EH (cell line): ENCODE measurements at places on chromosomes 5 and 9.

DNA sequence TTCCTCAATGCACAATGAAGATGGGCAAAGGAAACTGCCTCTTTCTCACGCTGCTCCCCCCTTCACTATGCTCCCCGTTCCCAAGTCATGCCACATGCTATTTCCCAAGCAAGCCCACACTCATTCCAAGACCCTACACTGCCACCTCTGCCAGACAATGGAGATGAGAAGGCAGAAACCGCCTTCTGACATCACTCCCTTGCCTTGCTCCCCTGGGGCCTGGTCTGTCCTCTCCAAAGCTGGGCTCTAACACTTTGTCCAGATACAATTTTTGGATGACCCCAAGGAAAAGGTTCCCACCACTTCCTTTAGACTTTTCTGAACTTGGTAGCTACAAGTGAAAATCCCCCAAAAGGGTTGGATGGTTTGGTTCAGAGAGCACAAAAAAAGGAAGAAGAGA lies 7.2 kb upstream of the ADRA1B start:
- peak; percentile 42 for DNase-seq

DNA sequence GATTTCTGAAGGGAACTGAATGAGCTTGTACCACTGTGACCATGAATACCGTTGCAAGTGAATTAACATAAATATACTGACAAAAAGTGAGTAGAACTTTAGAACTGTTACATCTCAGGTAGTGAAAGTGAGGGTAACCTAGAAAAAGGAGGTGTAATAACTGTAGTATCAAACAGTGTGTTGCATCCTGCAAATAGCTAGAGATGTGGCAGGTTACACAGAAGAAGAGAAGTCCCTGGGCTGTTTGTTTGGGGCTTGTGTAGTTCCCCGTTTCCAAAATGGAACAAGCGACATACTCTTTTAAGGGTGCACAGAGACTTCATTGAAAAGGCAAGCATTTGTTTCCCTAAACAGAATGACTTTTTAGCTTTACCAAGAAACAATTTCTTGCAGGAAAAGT lies 214.8 kb downstream of the NR3C1 start:
- no peak for DNase-seq

DNA sequence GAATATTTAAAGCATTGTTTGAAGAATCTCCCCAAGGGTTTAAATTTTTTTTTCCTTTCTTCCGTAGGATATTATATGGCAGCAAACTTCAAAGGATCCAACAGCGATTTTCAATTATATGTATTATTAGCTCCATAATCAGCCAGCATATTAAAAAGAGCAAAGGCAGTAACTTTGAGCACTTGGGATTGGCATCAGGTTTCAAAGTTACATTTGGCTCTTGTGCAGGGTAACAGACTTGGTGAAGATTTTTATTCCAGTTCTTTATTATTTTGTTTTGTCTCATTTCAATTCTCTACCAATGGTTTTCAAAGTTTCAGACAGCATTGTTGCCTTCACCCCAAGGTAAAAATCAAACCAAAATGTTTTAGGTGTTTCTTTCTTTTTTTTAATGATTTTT lies 116.7 kb upstream of the ZNF366 start:
- DNase-seq, result no peak

DNA sequence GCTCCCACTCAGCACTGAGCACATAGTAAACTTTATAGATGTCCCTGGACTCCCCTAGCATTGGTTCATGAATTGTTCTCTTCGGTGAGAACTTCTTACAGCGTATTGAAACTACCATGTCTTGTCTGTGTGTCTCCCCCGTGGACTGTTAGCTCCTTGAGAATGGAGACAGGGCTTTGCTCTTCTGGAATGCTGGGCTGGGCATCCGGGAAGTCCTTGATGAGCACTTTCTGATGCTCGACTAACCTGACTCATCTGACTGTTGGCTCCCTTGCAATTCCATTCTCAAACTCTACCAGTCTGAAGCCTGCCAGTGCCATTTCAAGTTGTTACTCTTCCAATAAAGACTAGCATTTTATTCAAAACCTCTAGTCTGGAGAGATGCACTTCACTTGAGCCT lies 15.0 kb upstream of the PFDN1 start:
- DNase-seq, result peak; percentile 82

- DNase-seq, result peak; percentile 26
These were observed 56.9 kb downstream of the ACER2 start for GRCh38 chr9:19465586-19466279.

GRCh38 chr9:93035821-93036351 lies 22.6 kb upstream of the SUSD3 start:
- DNase-seq, result no peak

- no peak for DNase-seq
These were observed 101.8 kb downstream of the SPRY4 start for GRCh38 chr5:142222866-142223558.

DNA sequence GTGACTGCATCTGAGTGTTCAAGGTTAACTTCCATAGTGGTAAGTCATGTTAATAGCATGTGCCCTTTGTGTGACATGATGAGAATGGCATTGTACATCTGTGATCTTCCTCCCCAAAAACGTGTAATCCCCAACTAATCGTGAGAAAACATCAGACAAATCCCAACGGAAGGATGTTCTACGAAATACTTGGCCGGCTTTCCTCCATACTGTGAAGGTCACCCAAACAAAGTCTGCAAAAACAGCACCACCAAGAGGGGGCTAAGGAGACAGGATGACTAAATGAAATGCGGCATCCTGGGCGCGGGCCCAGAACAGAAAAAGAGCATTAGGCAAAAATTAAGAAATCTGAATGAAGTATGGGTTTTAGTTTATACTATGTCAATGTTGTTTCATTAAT lies 81.8 kb downstream of the MED10 start:
- no peak for DNase-seq

DNA sequence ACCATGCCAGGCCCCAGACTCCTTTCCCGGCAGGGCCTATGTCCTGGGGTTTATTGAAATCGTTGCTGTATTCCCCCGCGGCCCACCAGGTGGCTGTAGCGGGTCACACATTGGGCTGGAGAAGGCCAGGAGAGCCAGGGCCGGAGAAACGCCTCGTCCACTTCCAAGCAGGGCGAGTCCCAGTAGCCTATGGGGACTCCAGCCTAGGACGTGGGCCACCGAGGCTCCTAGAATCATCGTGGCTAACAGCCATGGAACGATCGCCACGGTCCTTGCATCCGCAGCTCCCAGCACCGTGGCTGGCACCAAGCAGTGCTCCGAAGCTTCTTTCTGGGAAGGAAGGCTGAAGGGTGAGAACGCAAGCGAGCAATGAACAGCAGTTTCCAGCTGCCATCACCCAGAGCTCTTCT lies 87.7 kb downstream of the ENTREP1 start:
- DNase-seq, result peak; percentile 72

- DNase-seq, result no peak
These were observed 42.3 kb upstream of the CLPTM1L start for GRCh38 chr5:1387059-1387755.

DNA sequence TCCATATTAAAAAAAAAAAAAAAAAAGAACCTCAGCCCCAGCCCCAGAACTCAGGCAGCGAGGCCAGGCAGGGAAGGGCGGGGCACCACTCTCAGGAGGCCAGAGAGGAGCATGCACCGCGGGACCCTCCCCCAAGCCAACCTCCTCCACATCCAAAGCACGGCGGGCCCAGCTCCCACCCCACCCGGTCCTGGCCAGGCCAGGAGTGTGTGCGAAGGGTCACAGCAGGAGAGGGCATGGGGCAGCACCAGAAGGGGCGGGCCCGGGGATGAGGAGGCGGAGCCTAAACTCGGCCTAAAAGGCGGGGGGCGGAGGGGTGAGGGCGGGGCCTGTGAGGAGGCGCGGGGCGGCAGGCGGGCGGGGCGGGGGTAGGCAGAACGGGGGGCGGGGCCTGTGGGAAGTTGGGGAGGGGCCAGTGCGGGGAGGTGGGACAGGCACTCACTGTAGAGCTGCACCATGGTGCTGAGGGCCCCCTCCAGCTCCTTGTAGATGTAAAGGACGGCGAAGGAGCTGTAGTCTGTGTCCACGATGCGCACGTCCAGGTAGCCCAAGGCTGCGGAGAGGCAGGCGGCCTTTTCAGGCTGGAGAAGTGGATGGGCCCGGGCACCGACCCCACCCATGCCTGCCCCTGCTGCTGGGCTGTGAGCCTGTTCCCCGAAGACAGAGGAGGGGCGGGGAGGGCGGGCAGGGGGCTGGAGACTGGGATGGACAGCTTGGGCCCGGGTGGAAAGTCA lies 1.2 kb downstream of the LCN15 start:
- DNase-seq, result peak; percentile 21

DNA sequence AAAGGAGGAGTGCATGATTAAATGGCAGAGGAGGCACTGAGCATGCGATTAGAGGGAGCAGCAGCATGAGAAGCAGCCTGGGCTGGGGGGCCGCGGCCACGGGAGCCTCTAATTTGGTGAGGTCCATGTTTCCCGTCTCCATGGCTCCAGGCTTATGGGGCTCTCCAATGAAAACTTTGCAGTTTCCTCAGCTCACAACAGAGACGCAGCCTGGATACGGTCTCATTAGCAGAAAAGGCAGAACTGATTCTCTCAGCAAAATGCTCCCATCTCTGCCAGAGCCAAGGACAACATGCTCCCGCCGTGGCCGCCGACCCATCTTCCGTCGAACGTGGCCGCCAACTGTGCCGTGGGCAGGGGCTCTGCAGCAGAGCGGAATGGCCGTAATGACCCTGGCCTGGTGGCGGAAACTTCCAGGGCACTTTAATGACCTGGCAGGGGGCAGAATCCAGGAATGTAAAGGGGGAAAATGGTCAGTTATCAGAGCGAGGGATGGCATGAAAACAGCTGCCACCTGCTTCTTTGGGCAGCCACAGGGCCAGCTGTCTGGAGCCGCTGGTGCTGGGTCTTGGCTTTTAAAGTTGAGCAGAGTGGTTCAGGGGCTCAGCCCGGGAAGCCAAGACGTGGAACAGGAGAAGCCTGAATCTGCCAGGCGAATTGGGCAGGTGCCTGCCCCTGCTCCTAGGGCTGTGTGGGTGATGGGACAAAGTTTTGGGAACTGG lies 76.5 kb downstream of the COL5A1 start:
- no peak for DNase-seq

DNA sequence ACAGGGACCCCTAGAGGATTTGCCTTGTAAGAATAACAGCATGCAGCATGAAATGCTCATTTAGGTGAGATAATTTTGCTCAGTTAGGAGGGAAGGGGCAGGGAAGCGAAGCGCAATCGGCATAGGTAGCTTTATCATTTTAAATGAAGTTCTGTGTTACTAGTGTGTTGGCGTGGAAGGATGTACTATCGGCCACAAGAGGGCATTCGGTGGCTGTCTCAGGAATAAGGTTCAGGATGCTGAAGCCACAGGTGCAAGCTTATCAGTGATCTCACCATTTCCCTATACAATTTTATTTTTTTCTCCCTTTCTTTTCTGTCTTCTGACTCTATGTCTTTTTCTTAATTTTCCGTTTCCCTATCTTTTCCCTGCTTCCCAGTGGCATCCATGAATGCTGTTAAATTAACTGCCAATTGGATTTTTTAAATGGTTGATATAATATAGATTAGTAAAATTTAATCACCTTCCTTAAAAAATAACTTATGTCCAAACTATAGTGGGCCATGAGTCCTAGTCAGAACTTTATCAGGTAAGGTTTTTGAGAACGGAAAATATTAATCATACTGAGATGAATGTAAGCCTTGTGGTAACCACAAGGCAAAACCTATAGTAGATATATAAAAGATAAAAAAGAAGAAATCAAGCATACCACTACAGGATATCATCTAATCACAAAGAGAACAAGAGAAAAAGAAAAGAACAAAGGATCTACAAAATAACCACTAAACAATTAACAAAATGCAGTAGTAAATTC lies 1.2 kb upstream of the INSL6 start:
- peak; percentile 67 for DNase-seq

DNA sequence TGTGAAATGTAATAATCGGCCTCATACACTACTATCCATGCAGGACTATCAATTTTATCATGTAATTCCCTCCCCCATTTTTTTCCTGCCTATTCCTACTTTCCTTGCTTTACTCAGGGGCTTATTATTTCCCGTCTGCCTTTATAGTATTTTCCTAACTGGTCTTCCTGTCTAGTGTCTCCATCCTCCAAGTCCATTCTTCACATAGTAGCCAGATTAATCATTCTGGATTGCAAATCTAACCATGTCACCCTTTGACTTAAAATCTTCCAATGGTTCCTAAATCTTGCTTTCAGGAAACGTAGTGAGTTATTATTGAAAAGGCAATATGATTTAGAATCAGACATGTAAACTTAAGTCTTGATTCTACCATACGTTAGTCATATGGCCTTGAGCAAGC lies 307.4 kb upstream of the HAPLN1 start:
- DNase-seq, result peak; percentile 86

- DNase-seq, result no peak
These were observed 215.3 kb downstream of the TLR4 start for GRCh38 chr9:117919538-117919937.

- no peak for DNase-seq
These were observed 4.8 kb downstream of the USP20 start for GRCh38 chr9:129840034-129840433.

GRCh38 chr9:86955561-86955960 lies 8.3 kb upstream of the GAS1 start:
- DNase-seq, result no peak

DNA sequence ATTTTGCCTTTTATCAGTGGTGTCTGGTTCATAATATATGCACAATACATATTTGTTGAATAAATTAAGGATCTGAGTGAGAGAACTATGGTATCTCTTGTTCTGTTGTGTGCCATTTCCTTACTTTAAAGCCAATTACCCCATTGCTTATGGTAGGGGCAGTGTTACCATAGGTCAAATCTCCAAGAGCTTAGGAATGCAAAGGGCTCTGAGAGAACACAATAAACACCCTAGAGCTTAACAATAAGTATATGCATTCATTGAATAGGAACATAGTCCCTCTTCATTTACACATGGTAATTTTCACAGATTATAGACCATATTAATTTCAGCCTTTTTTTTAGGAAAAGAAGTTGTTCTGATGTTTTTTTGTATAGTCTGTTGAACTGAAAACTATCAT lies 112.2 kb downstream of the MCTP1 start:
- no peak for DNase-seq

DNA sequence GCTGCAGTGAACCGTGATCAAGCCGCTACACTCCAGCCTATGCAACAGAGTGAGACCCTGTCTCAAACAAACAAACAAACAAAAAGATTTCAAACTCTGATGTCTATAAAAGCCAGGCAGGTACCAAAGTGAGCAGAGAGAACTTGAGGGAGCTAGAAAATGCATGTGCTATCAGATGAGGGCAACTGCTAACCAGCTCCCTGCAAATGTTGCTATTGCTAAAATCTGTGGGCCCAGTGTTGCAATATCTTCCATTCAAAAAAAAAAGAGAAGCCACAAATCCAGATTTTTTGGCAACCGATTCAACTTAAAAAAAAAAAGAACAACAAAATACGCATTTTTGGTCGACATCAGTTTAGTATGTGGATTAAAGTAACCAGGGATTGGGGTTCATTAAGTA lies 5.5 kb downstream of the UBE2D2 start:
- DNase-seq, result no peak

DNA sequence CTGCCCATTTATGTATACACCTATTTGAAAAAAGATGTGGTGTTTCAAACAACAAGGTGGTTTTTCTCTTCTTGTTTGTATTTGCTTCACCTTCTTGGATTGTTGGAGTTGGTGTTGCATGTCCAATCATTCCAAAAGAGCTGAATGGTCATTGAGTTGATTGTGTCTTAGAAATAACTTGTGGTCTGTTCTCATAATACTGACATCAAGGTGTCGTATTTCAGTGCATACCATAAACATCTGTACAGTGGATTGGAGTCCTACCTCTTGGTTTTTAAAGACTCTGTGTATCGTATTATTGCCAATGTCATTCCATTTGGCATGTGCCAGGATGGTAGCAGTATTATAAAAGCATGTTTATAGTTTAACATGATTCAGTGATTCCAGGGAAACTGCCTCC lies 73.2 kb downstream of the TRIO start:
- peak; percentile 41 for DNase-seq
